Skeletal muscle tissue (tissue), 5 donors: ENCODE measurements at places on chromosomes 1 and 21. TPM values are rescaled to one million over a fixed set of nuclear protein-coding genes. Genes with fewer than 3 reads are reported as not detected.

The AIRE gene
- total RNA-seq = not detected

The GPATCH2 gene
- 15.7 TPM for total RNA-seq

The IVL gene
- total RNA-seq = not detected

The FCRL2 gene
- total RNA-seq = not detected

The FBXO42 gene
- 12.0 TPM for total RNA-seq

The DNAJC6 gene
- total RNA-seq = 2.6 TPM

The GLIS1 gene
- total RNA-seq = not detected

The PWP2 gene
- 7.3 TPM for total RNA-seq

The AVPR1B gene
- total RNA-seq = 0.52 TPM

The NIT1 gene
- 16.2 TPM for total RNA-seq

The SYCP1 gene
- total RNA-seq = not detected

The MYBPH gene
- 27.7 TPM for total RNA-seq

The ITGB2 gene
- 19.8 TPM for total RNA-seq

The NCAM2 gene
- total RNA-seq = 6.8 TPM

The GPR25 gene
- not detected for total RNA-seq

The CLSTN1 gene
- total RNA-seq = 51.1 TPM

The HES3 gene
- total RNA-seq = not detected

The C2CD4D gene
- not detected for total RNA-seq

The HSPB7 gene
- 5.7 TPM for total RNA-seq

The CELA2A gene
- not detected for total RNA-seq

The AXDND1 gene
- under 0.01 TPM for total RNA-seq

The PRRX1 gene
- total RNA-seq = 127 TPM

The FCRL5 gene
- total RNA-seq = not detected

The CRP gene
- not detected for total RNA-seq

The SH2D1B gene
- total RNA-seq = 0.52 TPM

The SH2D5 gene
- under 0.01 TPM for total RNA-seq

The EDN2 gene
- total RNA-seq = not detected

The GREM2 gene
- 2.6 TPM for total RNA-seq

The PGLYRP3 gene
- not detected for total RNA-seq

The AMIGO1 gene
- total RNA-seq = 8.4 TPM

The GFI1 gene
- total RNA-seq = 0.52 TPM

The HEYL gene
- total RNA-seq = 11.0 TPM

The GTF2B gene
- total RNA-seq = 52.7 TPM

The CRYBG2 gene
- total RNA-seq = not detected

The SMIM34 gene
- total RNA-seq = not detected

The AMY1C gene
- not detected for total RNA-seq

The ST3GAL3 gene
- 25.1 TPM for total RNA-seq

The RHOU gene
- total RNA-seq = 16.7 TPM

The STUM gene
- 2.6 TPM for total RNA-seq

The PLA2G2C gene
- not detected for total RNA-seq

The SPRR2B gene
- total RNA-seq = not detected

The DNAI4 gene
- total RNA-seq = 12.5 TPM

The CD1C gene
- total RNA-seq = 2.1 TPM

The TLR5 gene
- total RNA-seq = 3.1 TPM

The PLXNA2 gene
- total RNA-seq = 14.1 TPM

The FBXO2 gene
- total RNA-seq = 0.52 TPM

The CDC7 gene
- total RNA-seq = 9.4 TPM

The VANGL2 gene
- 2.1 TPM for total RNA-seq

The PRR9 gene
- not detected for total RNA-seq

The FCGR2B gene
- 0.52 TPM for total RNA-seq

The LMX1A gene
- 1.6 TPM for total RNA-seq

The SFN gene
- not detected for total RNA-seq

The MROH7 gene
- 1.6 TPM for total RNA-seq

The NSL1 gene
- 27.7 TPM for total RNA-seq

The TSPAN1 gene
- not detected for total RNA-seq

The FLG2 gene
- total RNA-seq = not detected

The CRYAA gene
- total RNA-seq = not detected
